Kasumi-1 (cell line): ENCODE measurements at places on chromosomes 13 and 19.

- DNase-seq = no peak
Observed at GRCh38 chr19:11541238-11541637, 2.6 kb downstream of the CNN1 start.

DNA sequence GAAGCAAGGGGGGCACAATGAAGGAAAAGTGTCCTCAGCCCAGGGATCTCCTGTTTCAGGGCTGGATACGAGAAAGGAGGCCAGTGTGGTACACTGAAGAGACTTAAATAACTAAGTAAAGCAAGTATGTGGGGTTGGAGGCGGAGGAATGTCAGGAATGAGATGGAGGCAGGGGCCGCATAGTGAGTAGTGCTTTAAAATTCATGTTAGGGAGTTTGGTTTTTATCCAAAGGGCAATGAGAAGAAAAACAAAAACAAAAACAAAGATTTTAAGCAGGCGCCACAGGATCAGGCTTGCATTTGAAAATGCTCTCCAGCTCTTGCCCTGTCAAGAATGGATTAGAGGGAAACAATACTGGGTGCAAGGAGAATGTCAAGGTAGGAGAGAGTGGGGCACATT is 273.4 kb downstream of the DCLK1 start:
- peak; percentile 2 for DNase-seq

- DNase-seq = peak; percentile 85
Observed at GRCh38 chr19:55255618-55256423, 3.0 kb downstream of the PPP6R1 start.

DNA sequence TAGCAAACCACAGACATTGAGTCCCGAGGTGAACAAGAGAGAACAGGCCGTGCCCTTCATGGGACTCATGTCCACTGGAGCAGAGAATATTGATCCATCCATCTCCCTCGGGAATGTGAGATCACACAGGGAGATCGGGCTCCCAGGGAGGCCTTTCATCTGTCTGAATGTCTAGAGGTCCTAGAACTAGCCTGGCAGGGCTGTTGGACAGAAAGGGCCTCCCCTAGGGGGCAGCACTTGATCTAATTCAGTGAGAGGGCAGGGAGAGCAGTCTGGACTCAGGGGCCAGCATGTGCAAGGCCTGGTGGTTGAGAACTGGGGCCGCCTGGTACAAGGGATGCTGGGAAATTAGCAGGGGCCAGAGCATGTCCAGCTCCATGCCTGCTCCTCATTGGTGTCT is 4.3 kb downstream of the RUVBL2 start:
- peak; percentile 58 for DNase-seq

DNA sequence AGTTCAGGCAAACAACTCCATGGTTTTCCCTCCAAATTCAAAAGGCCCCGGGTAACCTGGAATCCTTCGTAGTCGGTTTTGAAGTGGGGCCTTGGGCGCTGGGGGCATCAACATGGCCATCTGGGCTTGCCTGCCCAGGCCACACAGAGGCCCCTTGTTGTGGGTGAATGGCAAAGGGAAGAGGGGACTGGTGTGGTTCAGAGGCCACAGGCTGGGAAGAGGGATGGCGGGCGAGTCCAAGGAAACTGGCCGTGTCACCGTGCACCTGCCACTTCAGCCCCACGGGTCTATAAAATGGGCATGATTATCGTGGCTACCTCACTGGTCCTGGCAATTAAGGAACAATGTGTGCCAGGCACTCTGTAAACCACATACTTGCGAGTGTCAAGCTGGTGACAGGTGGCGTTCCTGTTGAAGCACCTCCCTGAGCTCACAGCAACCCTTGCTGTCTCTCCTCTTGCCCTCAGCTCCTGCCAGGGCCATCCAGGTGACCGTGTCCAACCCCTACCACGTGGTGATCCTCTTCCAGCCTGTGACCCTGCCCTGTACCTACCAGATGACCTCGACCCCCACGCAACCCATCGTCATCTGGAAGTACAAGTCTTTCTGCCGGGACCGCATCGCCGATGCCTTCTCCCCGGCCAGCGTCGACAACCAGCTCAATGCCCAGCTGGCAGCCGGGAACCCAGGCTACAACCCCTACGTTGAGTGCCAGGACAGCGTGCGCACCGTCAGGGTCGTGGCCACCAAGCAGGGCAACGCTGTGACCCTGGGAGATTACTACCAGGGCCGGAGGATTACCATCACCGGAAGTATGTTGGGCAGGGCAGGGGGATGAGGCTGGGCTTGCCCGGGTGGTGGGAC is 1.3 kb downstream of the LSR start:
- DNase-seq = no peak

DNA sequence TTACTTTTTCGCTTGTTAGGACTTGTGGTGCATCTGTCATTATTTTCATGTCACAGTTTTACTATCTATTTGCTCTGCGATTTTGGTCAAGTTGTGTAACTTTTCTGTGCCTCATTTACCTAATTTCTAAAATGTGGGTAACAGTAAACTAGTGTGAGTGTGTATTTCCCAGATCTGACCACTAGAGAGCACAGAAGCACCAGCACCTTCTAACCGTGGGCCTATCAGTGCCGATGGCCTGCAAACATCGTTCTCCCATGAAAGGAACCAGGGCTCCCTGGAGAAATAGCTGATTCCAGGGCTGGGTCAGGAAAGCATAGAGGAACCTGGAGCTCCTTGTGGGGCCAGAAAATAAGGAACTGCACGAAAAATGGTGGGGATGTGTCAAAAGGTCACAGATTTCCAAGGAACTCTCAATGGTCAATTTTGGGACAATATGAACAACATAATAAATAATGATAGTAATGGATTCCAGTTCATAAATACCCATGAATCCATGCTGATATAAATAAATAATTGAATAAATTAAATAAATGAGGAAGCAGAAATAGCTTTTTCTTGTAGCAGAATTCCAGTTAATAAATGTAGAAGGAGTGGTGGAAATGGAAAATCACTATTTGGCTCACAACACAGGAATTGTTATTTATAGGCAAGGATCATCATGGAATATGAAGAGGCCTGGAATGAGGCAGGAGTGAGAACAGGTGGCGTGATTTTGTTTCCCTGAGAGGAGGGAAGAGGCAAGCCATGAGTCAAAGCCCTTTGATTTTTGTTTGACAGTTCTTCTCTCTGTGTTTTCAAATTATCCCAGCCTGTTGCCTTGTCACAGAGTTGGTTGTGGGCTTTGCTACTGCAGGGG is 31.1 kb downstream of the CEACAM8 start:
- DNase-seq = peak; percentile 82

DNA sequence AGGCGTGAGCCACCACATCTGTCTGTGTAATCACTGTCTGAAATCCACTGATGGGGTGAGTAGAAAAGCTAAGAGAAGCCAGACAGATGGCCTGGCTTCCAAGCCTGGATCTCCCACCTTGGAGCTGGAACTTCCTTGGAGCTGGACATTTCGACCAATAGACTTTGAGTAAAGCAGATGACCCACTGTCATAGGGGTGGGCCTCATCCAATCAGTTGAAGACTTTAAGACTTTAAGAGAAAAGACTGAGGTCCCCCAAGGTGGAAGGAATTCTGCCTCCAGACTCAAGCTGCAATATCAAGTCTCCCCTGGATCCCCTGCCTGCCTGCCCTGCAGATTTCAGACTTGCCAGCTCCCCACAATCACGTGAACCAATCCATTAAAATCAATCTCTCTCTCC is 20.7 kb downstream of the VSTM1 start:
- no peak for DNase-seq

GRCh38 chr19:29965492-29965891 is 23.5 kb downstream of the URI1 start:
- no peak for DNase-seq

DNA sequence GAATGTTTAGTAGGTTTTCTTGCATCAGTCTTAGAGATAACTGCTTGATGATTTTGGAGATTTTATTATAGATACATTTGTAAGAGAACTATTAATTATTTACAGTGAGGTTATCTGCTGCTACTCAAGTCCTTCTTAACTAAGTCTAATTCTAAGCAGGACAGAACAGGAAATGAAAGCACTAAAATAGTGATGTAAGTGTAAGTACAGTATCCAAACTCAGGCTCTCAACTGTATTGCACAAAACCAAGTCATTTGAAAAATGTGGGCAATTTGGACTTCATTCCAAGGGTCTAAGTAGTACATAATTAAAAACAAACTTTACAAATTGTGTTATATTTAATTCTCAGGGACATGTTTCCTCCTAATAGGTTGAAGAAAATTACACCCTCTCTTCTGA is 417.1 kb downstream of the ITGBL1 start:
- DNase-seq = no peak

GRCh38 chr19:38851622-38852230 is 1.9 kb upstream of the HNRNPL start:
- DNase-seq = peak; percentile 89

GRCh38 chr13:64765636-64766035 is 2464.5 kb downstream of the PCDH9 start:
- DNase-seq = no peak

DNA sequence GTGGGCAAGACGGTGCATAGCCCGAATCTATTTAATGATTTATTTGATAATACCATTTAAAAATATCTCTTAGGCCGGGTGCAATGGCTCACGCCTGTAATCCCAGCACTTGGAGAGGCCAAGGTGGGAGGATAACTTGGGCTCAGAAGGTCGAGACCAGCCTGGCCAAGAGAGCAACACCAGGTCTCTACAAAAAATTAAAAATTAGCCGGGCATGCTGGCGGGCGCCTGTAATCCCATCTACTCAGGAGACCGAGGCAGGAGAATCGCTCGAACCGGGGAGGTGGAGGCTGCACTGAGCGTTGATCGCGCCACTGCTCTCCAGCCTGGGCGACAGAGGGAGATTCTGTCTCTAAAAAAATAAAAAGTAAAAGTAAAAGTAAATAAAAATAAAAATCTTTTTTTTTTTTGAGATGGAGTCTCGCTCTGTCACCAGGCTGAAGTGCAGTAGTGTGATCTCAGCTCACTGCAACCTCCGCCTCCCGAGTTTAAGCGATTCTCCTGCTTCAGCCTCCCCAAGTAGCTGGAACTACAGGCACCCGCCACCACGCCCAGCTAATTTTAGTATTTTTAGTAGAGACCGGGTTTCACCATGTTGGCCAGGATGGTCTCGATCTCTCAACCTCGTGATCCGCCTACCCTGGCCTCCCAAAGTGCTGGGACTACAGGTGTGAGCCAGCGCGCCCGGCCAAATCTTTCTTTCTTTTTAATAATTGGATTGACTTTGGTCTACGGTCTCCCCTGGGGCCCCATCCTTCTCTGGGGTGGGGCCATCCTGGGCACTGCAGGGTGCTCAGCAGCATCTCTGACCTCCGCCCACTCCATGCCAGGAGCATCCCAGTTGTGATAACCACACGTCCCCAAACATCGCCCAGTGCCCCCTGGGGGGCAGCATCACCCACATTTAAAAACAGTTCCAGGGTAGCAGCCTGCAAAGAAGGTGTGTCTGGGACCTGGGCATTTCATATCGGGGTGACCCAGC is 90.7 kb downstream of the GNG7 start:
- DNase-seq = no peak

- no peak for DNase-seq
Observed at GRCh38 chr13:105997581-105998550, 537.6 kb downstream of the EFNB2 start.

DNA sequence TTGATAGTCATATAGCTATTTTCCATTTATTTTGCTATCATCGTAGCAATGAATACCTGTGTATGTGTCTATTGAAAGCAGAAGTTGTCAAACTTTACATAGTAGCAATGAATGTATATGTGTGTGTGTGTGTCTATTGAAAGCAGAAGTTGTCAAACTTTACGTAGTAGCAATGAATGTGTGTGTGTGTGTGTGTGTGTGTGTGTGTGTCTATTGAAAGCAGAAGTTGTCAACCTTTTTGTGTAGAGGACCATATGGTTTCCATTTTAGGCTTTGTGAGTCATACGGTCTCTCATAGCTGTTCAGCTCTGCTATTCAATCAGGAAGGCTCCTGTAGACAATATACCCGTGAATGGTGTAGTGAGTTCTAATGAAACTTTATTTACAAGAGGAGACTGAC is 20.8 kb downstream of the NLRP4 start:
- DNase-seq = peak; percentile 32

DNA sequence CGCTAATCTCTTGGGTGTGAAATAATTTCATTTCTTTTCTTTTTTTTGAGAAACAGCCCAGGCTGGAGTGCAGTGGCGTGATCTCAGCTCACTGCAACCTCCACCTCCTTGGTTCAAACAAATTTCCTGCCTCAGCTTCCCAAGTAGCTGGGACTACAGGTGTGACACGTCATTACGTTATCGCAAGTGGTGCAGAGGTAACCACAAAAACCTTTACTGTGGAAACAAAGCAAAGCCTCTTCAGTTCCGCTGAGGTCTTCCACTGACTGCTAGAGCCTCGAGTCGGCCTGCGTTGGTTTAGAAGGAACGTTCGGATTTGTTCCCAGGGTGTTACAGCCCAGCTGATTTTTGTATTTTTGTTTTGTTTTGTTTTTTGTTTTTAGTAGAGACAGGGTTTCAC is 2.0 kb upstream of the ZNF784 start:
- DNase-seq = no peak

DNA sequence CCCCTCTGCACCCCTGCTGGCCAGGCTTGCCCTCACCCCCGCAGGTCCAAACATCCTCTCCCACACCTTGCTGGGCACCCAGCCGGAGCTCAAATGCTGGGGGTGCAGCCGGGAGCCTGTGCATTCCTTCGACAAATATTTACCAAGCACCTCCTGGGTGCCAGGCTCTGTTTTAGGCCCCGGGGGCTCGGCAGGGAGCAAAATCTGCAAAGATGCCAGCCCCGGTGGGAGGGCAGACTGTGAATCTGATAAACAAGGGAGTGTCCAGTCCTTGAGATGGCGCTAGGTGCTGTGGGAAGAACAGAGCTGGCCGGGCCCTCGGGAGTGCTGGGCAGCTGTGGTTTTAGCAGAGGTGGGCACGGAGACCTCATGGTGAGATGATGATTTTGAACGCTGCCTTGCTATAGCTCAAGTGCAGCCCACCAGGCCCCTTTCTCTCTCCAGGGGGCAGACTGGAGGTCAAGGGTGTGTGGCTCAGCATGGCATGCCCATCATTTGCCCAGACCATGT is 10.6 kb downstream of the NFIX start:
- DNase-seq = no peak

- no peak for DNase-seq
Observed at GRCh38 chr13:74682746-74683145, 548.5 kb upstream of the KLF12 start.

DNA sequence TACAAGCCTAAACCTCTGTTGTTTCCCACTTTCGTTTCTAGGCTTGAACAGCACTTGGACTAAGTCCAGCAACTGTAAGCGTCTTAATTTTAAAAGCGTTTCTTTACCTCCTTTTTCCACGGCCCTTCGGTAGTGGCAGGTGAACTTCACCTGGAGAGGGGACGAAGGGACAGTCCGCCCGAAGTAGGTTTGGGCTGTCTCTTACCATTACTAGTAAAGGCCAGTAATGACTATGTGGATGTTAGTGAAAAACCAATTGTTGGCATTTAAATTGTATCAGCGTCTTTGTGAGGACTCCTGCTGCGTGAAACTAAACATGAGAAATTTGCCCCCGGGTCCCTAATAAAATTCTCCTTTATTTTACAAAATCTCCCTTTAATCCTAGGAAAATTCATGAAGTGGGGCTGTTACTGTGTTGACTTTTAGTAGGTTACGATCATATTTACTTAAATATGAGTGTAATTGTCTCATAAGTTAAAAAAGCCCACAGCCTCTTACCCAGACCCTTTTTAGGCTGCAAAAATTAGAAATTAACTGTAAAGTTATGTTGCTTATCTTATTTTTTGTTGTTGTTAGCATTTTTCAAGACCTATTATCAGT is 983 bp downstream of the ITM2B start:
- no peak for DNase-seq
